G401 (cell line): ENCODE measurements at places on chromosomes 16 and 17.

- DNase-seq = no peak
These were observed 16.0 kb downstream of the SMIM36 start for GRCh38 chr17:55495239-55495638.

DNA sequence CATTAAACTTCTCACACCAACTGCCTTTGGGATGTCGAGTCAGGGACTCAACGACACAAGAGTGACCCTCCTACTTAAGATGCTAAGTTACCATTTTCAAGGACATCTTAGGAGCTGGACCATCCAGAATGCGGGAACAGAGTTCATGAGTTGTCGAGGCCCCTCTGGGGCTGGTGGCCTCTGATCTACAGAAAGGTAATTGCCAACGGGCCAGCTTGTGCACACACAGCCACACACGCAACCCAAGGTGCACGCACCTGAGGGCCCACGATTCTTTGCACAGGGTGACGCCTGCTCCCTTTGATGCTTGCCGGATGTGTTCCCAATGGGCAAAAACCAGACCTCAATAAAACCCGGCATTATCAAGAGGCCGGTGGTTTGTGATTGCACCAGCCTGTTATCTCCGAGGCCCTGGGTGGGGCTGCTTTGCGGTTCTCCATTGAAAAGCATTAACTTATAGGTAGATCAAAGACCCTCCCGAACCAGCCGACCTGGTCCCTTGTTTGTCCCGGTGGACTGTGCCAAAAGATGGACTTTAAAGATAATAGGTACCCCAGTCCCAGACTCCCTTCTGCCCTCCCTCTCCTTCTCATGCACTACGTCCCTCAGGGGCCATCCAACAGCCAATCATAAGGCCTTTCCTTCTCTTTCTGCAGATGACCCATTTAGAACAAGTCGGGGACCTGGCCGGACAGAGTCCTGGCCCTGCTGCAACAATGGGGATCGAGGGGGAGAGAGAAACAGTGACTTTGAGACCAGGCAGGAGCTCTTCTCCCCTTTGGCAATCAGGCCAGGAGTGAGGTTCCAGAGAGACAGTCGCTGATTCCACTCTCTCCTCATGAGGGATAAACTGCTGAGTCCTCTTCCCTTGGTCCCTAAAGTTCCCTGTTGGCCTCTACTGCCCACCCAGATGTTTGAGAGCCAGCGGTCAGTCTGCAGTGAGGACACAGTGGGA, 292.5 kb downstream of the SOX9 start:
- DNase-seq = no peak

DNA sequence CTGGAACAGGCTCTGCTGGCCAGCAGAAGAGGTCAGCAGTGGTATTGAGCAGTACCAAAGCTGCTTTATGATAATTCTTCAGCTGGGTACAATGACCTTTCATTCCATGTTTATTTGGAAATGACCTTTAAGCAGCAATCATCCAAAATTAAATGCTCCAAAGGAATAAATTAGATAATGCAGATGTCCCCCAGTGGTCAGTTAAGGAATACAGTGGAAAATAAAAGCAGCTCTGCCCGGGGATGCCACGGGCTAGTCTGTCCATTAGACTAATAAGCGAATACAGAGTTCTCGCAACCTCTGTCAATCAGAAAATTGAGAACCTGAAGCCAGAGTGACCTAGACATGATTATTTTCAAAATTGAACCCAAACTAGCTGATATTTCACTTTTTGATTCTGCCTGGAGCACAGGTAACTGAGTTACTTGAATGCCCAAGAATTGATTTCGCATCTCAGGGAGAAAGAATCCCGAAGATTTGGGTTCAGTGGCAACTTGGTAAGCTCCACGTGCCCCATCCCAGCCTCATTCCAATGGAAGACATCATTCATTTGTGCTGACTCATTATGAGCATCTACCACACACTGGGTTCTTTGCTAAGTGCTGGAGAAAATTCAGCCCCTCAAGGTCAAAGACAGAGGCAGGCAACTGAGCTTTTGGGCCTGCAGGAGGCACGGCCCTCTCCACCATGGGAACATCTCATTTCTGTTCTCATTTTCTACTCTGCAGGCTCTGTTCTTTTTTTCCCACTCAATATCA, 34.4 kb upstream of the SLC39A11 start:
- no peak for DNase-seq

GRCh38 chr16:88303890-88304819, 78.6 kb upstream of the ZNF469 start:
- DNase-seq = no peak

GRCh38 chr17:4719684-4720221, 9.3 kb downstream of the ARRB2 start:
- DNase-seq = no peak
